ENCODE measurements at places on chromosomes 5 and 9.
A peak's percentile ranks its signal among the peaks of the same experiment; 100 is the strongest.

DNA sequence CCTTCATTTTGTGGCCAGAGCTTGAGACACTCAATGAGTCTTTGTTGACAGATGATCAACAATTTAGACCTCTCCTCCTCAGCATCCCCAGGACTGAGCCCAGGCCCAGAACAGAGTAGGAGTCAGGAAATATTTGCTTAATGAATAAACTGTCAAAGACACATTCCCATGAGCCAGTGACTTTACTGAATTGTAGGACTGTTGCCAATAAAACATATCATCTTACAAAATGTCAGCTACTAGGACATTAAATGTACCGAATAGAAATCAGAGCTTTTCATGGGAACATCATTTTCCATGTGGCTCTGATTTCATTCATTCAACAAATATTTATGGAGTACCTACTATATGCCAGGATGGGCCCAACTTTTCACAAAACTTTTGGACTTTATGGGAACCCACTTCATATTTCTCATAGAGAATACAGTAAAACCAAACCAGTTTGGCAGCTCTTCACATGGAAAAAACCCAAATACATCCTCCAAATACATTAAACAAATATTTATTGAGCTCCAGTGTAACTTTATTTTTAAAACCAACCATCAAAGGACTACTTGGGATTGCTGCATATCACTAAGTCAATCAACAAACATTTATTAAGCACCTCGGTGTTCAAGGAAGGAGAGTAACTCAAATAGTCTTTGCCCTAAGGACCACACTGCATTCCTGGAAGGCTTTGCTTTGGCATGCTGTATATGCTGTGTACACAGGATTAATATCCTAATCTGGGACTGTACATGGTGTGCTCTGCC lies 11.4 kb downstream of the VDAC1 start:
- no peak for DNase-seq

DNA sequence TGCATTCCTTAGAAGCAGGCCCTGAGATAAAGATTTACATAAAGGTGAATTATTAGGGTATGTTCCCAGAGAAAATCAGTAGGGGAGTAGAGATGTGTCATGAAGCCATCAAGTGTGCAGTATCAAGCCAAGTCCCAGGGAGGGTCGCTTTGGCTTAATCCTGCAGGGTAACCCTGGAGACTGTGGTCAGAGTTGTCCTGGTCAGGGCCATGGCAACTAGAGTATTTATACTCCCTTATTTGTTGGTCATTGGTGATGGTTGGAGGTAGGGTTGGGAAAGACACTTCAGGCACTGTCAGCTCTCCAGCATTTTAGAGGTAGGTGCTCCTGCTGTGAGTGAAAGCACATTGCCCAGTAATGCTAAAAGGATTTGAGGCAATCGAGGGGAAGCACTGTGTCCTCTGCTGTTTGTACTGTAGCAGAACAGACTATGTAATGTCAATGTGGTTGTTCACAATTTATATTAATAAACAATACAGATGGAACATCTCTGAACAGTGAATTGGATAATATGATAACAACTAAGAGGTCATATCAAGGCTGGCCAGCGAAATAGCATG lies 108.9 kb downstream of the GDNF start:
- DNase-seq: no peak

DNA sequence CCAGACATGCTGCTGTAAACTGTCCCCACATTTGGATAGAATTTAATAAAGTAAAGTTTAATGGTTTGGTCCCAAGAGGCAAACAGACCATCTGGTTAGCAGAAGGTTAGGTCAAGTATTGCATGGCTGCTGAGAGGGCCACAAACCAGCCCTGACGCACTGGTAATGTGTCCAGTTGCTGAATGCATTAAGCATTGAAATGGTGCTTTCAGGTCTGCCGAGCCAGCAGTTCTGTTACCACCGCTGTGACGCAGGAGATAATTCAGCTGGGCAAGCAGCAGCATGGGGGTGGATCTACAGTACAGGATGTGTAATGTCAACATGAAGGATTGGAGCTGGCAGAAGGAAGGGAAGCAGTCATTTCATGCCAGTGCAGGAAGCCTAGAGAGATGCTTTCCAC lies 16.0 kb downstream of the ZNF462 start:
- peak; percentile 84 for DNase-seq

GRCh38 chr9:37229882-37230482 lies 109.6 kb downstream of the ZCCHC7 start:
- peak; percentile 0 for DNase-seq

GRCh38 chr5:1886846-1887587 lies 4.3 kb upstream of the IRX4 start:
- DNase-seq: no peak

GRCh38 chr9:82495884-82496777 lies 507.6 kb downstream of the SPATA31D1 start:
- no peak for DNase-seq

DNA sequence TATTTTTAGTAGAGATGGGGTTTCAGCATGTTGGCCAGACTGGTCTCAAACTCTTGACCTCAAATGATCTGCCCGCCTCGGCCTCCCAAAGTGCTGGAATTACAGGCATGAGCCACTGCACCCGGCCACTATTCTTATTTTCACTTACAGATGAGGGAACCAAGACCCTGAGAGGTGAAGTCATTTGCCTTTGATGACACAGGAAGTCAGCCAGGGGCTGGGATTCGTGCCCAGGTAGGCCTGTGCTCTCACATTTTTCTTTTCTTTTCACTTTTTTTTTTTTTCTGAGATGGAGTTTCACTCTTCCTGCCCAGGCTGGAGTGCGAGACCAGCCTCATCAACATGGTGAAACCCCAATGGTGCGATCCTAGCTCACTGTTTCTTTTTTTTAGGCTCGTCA lies 22.2 kb downstream of the ENG start:
- DNase-seq: no peak

DNA sequence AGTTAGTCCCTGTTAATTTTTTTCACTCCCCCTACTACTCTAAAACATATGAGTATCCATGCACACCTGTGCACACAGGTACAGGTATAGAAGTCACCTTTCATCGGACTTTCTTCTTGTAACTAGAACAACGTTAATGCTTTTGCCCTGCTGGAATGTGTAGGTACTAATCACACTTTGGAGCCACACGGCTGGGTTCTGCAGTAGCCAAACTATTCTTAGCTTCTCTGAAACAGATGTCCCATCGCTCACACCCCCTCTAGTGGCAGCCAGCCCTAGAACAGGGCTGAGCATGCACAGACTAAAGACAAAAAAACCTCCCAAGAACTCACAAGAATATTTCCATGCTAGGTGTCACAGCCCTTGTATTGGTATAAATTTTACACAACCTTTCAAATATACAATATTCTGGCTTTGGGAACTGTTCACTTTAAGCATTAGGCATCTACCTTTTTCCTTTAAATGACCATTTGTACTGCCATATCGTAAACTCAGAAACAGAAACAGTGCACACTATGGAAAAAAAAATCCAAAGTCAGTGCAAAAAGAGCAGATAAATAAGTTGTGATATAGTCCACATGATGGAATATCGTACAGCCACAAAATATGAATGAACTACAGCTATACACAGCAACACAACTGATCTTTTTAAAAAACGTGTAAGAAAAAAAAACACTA lies 64.0 kb downstream of the RETREG1 start:
- DNase-seq: peak; percentile 60

DNA sequence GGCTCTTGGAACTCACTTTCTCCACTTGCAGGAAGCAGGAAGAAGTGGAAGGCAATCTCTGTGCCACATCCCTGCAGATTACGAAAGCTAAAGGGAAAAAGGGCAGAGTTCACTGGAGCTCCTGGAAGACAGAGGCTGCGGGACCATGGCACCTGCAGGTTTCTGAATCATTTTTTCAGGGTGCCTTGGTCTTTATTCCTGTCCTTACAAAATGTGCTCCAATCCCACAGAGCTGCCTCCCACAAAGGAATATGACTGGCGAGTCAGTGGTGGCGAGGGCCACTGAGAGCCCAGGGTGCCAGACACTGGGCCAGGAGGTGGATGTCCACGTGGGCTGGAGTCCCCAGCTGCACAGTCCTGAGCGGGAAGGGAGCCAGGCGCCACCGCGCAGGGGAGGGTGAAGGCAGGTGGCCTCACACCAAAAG lies 183.0 kb downstream of the FANCC start:
- no peak for DNase-seq

DNA sequence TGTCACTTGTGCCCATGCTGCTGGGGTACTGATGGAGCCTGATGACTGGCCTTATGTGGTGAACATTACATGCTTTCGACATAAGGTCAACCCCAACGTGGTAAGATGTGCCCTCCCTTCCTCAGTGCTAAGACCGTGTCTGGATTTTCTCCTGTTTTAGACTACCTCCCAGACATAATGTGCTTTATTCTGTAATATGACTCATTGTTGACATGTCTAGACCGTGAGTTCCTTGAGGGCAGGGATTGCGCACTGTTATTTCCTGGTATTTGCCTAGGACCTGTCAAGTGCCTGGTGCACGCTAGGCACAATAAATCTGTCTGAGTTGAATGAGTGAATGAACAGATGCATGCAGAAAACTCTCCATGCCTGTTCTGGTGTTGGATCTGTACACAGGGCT lies 346.0 kb downstream of the KDM4C start:
- DNase-seq: no peak

DNA sequence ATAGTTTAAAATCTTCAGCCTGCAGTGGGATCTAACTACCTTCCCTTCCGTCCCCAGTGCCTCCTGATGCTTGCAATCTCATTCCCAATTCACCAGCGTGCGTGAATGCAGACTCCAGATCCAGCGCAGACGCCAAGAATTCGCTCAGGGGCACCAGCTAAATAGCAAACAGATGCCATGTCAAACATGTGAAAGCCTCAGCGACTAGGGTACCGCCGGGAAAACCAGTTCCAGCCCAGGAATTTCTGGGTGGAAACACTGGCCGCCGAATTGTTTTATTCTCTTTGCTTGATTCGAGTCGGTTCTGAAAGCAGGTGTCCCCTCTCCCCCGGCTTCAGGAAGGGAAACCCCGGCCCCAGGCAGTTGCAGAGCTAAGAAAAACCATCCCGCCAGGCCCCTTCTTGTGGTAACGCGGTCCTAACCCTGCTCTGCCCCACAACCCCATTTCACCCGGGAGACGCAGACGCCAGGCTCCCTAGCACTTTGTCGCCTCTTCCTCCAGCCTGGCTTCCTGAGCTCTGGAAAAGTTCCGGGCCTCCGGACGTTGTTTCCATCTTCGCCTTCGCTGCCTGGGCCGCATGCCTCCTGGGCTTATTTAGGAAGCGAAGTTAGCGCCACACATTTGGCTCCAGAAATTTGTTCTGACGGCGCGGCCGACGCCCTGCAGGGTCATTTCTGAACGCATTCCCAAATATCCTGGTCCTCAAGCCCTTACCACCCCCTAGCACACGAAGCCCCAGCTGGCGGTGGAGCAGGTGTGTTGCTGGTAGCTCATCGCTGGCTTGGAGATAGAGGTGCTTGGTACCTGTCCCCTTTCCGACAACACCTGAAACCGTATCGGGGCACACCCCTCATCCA lies 665 bp upstream of the LVRN start:
- DNase-seq: no peak

GRCh38 chr5:113548396-113548795 lies 34.9 kb downstream of the YTHDC2 start:
- no peak for DNase-seq

- DNase-seq: no peak
Measured at GRCh38 chr9:98342820-98343210, 87.4 kb upstream of the TBC1D2 start.

GRCh38 chr9:127309715-127310114 lies 45.1 kb downstream of the GARNL3 start:
- DNase-seq: no peak

DNA sequence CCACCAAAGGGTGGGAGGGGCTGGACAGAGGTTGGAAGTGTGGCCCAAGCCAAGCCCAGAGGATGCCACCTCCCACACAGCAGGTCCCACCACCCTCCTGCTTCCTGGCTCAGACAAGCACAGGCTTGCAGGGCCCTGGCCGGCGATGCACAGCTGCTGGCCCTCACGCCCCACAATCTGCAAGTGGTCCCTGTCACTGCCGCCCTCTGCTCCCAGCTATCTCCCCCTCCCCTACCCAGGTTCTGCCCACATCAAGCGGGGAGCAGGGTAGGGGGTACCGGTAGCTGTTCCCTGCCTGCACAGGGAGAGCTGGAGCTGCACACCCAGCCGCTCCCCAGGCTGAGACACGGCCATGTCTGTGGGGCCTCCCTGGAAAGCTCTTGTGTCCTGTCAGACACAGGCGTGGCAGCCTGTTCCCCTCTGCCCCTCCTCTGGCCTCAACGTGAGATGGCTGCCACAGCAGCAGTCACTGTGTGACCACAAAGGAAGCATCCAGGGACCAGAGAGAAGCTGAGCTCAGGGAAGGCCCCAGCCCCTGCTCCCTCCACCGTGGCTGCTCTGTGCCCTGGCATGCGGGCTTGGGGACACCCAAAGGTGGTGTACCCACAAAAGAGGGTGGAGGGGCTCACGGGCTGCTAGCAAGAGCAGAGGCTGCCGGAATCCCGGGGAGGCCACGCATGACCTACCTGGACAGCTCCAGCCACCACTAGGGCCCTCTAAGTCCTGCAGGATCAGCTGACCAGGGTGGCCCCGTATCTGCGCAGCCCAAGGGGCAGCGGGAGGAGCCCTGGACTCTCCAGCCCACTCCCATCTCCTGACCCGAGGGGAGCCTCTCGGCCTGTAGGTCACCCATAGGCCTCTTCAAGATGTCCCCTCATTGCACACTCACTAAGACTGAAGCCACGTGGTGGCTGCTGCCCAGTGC lies 10.9 kb upstream of the ZDHHC11 start:
- no peak for DNase-seq

DNA sequence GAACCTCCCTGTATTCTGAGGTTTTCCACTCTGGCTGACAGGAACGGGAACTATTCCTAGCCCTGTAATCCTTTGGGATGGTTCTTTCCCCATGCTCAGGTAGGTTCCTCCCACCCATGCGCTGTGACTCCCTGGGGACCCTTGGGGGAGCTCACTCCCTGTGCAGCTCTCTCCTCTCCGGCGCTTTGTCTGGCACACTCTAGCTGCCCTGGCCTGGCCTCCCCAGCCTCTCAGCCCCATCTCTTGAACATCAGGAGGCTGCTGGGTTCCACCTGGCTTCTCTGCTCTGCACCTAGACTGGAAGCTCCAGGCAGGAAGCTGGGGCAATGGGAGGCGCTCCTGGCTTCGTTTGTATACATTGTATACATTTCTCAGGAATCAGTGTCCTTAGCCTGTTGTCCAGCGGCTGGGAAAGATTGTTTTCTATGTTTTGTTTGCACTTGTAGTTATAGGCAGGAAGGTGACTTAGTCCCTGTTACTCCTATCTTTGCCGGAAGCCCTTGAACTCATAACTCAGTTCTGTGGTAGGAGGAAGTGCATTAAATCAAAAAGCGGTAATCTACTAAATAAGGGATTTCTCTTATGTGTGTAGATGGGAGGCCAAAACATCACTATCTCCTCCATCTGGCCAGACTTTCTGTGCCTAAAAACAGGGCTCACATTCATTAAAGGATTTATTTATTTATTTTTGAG lies 20.4 kb downstream of the SLC25A25 start:
- no peak for DNase-seq

DNA sequence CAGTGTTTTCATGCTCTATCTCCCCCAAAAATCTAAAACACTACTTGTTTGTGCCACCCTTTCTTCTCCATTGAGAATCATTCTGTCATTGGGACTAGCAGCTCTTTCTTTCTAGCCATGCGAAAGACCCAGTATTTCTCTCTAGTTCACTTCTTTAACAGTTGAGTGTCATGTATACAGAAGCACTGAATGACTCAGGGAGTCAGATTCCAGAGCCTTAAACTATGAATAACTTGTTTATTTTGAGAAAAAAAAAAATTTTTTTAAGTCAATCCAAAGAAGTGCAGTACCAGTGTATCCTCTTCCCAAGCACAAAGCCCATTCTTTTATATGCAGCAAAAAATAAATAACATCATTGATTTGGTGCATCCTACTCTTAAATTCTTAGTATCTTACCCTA lies 415.4 kb upstream of the GRAMD2B start:
- DNase-seq: no peak
